Retinal pigment epithelial cell (primary cell): ENCODE measurements at places on chromosomes 12 and 14.

GRCh38 chr14:69044965-69045555 lies 66.0 kb upstream of the ACTN1 start:
- no peak for DNase-seq

DNA sequence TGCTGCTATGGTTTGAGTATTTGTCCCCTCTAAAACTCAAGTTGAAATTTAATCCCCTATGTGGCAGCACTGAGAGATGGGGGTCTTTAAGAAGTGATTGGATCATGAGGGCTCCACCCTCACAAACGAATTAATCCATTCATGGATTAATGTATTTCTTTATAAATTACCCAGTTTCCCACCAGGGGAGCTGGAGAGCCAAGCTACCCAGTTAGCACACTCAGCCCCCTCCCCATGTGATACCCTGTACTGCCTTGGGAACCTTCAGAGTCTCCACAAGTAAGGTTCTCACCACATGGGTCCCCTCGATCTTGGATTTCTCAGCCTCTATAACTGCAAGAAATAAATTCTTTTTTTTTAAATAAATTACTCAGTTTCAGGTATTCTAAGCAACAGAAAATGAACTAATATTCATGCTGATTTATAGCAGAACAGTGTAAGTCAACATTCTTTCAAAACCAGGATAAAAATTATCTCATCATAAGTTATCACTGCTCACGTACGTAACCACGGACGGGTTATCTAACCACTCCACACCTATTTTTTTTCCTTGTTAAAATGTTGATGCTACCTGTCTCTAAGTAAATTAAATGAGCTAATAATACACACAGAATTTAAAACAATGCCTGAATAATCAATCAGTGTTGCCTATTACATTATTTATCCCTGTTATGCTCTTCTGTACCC lies 3.6 kb downstream of the NAP1L1 start:
- no peak for DNase-seq

GRCh38 chr12:98814254-98814653 lies 169.2 kb downstream of the APAF1 start:
- no peak for DNase-seq

- peak; percentile 50 for DNase-seq
Measured at GRCh38 chr14:99274346-99275221, 2.6 kb upstream of the BCL11B start.

GRCh38 chr14:94771158-94771905 lies 1.4 kb upstream of the GSC start:
- no peak for DNase-seq

DNA sequence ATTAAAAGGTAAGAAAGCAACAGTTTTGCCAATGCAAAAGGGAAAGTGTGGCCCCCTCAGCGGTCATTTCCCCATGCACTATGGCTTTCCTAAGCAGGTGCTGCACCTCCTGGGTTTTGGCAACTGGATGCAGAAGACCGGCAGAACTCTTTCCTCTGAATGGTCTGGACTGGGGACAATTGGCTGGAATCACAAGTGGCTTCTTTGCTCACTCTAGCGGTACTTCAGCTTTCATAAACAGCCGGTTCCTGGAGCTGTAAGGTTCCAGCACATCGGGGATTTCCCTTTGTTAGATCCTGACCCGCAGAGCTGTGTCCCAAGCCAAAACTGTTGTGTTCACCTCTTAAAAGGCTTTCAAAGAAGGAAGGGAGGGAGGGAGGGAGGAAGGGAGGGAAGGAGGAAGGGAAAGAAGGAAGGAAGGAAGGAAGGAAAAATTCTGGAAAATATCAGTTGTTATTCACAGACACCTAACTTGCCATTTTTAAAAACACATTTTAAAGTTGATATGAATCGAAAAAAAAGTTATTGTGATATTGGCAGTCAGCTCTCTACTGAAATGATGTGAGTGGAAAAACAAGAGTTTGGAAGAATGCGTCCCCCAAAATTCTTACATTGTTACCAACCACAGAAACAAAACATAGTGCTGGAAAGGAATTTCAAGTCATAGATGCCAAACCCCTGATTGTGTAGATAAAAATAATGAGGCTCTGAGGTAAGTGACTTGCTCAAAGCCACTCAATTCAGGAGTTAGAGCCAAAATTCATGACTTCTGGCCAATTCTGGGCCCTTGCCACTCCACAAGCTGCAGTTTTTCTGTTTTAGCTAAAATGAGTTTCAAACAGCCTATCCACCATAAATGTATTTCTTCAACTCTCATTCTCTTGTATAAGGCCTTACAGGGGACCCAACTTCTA lies 220.6 kb upstream of the HMGA2 start:
- DNase-seq: peak; percentile 93

DNA sequence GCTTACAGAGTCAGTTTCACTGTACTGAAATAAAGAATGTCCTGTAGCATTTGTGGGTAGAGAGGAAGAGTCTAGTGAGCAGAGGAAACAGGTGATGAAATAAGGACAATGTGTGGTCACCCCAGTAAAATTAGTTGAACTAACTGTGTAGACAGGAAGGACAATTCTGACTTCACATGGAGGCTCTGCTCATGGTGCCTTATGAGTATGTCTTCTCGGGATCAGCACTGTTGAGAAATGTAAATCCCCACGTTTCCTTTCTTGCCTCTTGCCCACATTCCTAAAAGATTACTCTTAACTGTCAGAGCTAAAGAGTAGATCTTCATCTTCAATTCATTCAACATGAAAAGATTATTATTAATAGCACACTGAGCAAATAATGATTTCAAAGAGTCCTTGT lies 113.2 kb upstream of the FLRT2 start:
- DNase-seq: peak; percentile 65

- DNase-seq: no peak
Measured at GRCh38 chr14:99352688-99353280, 80.8 kb upstream of the BCL11B start.
